ENCODE measurements at places on chromosomes 4 and X.

GRCh38 chrX:44951572-44952067, 78.6 kb downstream of the KDM6A start:
- no peak for DNase-seq

GRCh38 chrX:48083212-48083611, 11.8 kb upstream of the ZNF630 start:
- no peak for DNase-seq

- no peak for DNase-seq
Measured at GRCh38 chrX:40570346-40571093, 10.2 kb upstream of the ATP6AP2 start.

DNA sequence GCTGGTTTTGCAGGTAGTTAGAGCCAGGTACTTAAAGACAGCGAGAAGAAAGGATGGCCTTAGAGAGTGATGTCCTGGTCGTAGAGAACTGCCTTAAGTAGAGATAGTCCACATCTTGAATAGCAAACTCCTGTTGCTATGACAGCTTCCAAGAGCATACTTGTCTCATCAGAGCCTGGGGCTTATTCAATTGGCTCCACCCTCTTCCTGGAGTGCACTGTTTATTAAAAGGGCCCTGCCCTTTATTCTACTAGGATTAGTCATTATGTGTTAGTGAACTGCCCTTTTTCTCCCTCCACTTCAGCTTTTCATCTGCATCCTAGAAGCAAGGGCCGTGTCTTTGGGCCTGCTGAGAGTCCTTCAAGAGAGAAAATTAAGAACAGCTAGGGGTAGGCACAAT, 94.5 kb upstream of the EOLA2 start:
- DNase-seq: no peak

DNA sequence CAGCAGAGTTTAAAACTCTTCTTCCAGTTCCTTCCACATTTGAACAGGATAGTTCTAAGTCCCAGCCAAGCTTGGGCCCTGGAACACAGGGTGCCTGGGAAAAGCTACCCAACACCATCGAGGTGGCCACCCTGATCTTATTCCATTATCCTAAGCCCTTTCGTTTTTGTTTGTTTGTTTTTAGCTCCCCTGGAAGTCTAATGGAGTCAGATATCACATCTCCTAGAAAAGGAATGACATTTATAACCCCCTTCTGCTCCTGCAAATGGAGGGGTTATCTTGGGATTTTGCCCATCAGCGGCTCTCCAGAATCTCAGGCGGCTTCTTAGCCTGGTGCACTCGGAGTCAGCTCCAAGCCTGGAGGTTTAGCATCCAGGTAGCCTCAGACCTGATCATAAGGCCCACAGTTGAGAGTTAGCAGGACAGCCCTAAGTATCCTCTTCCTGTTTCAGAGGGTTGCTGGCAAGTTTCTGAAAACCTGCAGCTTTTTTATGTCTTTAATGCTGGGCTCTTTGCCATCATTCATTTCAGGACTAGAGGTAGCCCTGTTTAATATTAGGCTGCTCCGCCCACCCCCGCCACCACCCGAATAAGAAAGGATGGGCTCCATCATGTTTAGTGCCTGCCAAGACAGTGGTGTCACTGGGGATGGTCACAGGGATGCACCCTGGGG, 230.0 kb upstream of the LNX1 start:
- no peak for DNase-seq

DNA sequence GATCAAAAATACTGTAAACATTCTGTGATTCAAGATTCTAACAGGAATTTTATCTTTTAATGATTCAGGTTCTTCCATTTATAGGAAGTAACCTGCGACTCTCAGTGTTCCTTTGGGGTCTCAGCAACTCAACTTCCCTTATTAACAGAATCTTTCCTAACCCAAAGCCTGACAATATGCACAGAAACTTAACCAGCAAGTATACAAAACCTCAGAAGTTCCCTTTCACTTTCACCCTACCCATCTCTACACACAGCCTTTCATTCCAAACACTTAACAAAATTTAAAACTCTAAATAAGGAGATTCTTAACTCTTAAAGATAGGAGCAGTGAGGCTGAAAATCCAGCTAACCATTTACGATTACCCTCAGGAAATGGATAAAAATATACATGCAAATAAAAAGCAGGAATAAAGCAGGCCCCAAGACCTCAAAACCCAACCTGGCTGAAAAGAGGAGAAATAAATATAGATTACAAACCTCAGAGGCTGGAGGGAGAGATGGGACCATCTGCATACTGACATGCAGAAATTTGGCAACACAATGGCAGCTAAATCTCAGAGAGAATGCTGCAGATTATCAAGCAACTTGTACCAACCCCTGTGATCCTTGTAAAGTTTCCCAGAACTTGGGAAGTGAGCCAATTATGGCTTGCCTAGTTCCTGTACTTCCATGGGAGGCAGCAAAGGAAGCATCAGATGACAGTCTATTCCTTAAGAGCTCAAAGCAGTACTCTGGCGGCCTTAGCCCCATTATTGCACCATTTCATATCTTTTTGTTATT, 101.0 kb downstream of the ATP11C start:
- DNase-seq: no peak

- DNase-seq: no peak
Measured at GRCh38 chr4:175767150-175767549, 44.9 kb downstream of the GPM6A start.

- no peak for DNase-seq
Measured at GRCh38 chr4:149113804-149114430, 671.7 kb upstream of the NR3C2 start.

DNA sequence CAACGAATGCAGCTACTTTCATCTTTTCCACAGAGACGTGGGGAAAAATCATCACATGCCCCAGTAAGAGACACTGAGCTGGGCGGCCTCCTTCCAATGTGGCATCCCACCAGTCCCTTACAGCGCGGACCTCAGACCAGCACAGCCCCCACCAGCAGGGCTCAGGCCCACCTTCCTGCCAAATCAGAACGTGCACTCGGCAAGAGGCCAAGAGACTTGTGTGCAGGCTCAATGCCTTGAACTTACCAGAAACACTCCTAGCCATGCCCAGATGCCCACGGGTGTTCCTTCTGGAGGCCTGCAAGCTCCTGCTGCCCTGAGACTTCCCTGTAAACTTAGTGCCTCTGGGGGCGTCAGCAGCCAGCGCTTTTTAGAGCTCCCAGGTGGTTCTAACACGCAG, 31.2 kb downstream of the WDR1 start:
- DNase-seq: no peak

DNA sequence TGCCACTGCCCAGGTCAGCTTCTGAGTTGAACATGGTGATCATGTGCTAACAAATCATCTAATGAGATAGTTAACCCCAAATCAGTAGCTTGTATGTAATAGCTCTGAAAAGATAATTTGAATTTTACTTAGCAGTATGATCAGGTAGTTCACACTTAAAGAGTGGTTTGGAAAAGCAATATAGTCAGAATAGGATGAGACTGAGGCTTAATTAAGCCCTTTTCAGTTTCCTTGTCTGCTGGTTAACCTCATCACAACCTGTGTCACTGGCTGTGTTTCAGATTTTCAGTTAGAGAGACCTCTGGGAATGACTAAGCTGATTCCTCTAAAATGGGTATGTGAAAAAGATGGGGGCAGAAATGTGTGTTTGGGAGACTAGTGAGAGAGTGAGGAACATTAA, 38.1 kb downstream of the GPR174 start:
- DNase-seq: no peak

DNA sequence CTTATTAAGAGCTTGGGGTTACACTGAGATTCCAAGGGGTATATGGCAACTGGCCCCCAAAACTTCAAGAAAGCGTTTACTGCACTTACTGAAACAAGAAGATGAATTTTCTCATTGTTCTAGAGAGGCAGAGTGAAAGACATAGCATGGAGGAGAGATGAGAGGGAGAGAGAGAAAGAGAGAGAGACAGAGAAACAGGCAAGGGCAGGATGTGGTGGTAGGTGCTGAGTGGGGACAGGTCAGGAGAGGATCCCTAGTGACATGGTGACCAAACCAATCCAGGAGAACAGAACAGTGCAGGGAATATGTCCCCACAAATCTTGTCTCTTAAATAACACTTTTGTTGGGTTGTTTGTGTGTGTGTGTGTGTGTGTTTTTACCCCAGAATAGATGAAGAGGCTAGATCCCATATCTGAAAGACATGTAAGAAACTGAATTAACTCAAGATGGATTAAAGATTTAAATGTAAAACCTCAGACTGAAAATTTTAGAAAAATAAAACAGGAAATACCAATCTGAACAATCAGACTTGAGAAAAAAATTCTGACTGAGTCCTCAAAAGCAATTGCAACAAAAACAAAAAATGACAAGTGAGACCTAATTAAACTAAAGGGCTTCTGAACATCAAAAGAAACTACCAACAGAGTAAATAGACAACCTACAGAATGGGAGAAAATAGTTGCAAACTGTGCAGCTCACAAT, 202.2 kb downstream of the QDPR start:
- no peak for DNase-seq

GRCh38 chrX:79466636-79467035, 99.5 kb upstream of the ITM2A start:
- no peak for DNase-seq

- no peak for DNase-seq
Measured at GRCh38 chr4:118732591-118733330, 47.6 kb downstream of the METTL14 start.

GRCh38 chr4:183318656-183319055, 1.4 kb downstream of the CLDN22 start:
- DNase-seq: no peak

GRCh38 chr4:2852481-2852921, 8.9 kb downstream of the ADD1 start:
- no peak for DNase-seq

DNA sequence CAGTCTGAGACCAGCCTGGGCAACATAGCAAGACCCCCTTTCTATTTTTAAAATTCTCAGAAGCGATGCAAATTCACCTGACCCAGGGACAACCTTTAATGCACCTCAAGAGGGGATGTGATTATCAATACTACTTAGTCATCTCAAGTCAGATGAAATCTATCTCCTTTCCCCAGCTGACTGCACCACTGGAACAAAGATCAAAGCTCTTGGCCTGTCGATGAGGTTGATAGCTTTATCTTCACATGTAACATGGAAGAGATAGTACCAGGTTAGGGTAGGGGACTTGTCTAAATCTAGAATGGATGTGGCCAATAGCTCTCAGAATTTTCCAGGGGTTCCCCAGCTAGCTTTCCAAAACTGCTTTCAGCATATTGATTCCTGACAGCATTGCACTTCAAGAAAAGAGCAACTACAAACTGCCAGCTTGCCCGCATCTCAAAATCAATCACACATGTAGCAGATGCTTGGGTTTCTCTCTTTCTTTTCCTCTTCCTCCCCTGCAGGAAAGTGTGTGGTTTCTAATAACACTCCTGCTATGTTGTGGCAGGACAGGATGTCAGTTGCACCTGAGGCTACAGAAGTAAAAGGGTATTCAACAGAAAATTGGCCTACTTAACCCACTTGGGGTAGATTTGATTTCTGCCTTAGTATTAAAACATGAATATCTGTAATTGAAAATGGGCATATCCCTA, 12.2 kb upstream of the TMEM164 start:
- no peak for DNase-seq

- DNase-seq: no peak
Measured at GRCh38 chr4:67234296-67234695, 311.0 kb downstream of the CENPC start.

GRCh38 chrX:70969635-70970481, 39.0 kb upstream of the SLC7A3 start:
- no peak for DNase-seq

- no peak for DNase-seq
Measured at GRCh38 chr4:36207831-36208520, 36.3 kb downstream of the ARAP2 start.

DNA sequence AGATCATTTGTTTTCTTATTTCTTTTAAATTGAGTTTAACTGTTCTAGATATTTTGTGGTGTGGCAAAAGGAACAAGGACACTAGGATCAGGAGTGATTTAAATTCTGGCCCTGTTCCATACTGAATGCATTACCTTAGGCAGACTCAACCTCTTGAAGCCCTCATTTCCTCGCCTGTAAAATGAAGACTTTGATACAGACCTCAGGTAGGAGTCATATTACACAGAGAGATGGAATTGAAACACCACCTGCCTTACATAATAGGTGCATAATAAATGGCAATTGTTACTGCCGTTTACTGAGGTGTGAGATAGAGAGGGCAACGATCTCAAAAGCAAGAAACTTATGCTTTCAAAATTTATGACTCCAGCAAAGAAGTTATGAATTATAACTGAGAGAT, 28.2 kb upstream of the RASSF6 start:
- DNase-seq: no peak

DNA sequence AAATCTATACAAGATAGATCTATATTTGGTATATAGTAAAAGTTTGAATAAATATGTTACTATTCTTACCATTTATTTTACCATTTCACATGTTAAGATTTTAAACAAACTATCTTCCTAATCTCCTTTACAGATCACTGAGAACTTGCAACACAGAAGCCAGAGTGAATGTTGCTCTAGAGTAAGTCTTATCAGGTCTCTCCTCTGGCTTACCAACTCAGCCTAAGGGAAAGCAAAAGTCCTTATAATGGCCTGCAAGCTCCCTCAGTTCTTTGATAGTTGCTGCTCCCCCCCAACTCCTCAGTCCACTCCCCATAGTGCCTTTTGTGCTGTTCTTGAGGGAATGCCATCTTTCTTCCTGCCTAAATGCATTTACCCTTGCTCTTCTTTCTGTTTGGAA, 25.7 kb upstream of the SLC7A11 start:
- DNase-seq: no peak

GRCh38 chr4:139685180-139685579, 19.6 kb downstream of the MGST2 start:
- DNase-seq: no peak

- DNase-seq: no peak
Measured at GRCh38 chrX:45186643-45187026, 14.0 kb downstream of the DIPK2B start.

DNA sequence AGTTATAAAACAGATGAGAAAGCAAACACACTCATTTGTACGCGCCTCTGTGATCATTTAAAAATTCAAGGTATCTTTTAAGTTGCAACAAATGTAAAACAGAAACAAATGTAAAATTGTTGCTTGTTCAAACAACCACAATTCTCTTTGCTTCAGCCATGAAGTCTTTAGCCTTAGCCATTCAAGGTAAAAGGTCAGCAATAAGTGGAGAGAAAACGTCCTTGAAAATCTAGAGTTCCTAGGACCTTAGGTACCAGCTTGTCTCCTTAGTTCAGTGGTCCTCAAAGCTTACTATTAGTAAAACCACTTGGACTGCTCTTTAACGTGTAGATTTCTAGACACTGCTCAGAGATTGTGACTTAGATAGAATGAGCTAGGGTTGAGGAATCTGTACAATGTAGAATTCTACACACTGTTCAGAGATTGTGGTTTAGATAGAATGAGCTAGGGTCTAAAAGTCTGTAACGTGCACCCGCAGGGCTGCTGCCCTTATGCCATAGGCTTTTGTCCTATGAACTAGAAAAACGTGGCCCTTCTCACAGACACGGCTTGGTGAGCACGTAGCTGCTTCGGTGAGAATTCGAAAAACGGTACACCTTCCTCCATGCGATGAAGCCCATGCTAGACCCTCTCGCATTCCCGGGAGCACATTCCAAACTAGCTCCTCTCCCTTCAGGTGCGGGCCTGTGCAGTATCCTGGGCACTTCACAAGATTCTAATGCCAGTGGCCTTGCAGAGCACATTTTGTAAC, 1.7 kb downstream of the PLAC8 start:
- no peak for DNase-seq
